ENCODE measurements at places on chromosomes 11 and 22.

GRCh38 chr22:35547987-35548721, 7.5 kb downstream of the RASD2 start:
- DNase-seq = no peak

GRCh38 chr11:9276571-9276970, 11.4 kb upstream of the DENND5A start:
- DNase-seq = no peak

DNA sequence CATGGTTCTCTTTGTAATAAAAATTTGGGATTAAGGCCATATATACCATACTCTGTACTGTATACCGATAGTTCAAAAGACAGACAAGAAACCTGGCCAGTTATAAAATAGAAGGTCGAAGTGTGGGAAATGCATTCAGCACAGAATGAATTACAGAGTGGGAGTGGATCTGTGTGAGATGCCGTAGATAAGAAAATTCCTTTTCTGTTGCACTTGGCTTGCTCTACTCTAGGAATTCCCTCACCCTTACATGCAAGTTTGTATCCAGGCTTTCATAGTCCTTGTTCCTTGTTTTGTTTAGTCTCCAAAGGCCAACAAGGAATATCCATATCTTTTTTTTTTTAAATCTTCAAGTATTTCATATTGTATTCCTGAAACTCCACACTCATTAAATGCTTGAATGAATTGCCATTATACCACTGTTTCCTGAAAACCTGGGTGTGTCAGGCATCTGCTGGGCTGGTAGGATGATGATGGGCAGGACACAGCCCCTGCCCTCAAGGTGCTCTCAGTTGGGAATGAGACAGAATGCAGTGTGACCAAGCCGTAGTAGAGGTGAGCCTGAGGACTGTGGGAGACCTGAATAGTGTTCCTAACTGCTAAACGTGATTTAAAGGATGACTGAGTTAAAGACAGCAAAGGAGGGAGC, 53.5 kb downstream of the TEAD1 start:
- DNase-seq = no peak

DNA sequence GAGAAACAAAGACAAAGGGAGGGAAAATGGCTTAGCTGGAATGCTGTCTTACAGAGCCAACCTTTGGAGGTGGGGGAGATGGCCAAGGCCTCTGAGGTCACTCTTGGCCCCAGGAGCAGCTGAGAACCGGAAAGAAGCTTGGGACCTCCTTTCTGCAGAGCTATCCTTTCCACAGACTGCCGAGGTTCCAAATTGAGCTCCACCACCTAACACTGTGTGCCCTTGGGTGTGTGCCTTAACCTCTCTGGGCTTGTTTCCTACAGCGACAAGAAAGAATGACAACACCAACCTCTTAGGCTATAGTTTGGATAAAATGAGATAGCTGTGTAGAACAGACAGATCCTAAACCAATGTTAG, 23.2 kb downstream of the RTN4RL2 start:
- DNase-seq = no peak

- DNase-seq = no peak
Observed at GRCh38 chr22:23207729-23208393, 27.6 kb downstream of the BCR start.

- DNase-seq = no peak
Observed at GRCh38 chr11:128908391-128909246, 17.5 kb downstream of the KCNJ5 start.

- no peak for DNase-seq
Observed at GRCh38 chr11:488062-488461, 19.0 kb downstream of the RNH1 start.

DNA sequence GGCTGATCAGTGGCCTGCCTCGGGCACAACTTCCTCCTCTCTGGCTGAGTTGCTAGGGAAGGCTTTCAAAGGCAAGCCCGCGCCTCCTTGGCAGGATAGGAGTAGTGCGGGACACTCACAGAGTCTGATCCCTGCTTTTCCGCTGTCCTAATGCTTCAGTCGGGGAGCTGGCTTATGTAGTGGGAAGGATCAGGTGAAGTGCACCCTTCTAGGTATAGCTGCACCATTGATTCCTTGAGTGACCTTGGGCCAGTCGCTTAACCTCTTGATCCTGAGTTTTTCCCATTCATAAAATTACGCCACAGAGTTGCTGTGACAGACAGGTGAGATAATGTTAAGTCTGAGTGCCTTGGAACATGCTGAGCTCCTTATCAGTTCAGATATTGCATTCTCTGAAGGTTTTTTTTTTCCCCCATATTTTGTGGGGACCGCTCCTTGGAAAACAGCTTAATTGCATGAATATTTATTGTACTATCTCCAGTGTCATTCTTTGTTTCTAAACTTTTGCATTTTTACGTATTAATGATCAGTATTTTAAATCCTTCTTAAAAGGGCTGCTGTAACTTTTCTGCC, 961 bp downstream of the IPO7 start:
- no peak for DNase-seq

GRCh38 chr11:1289211-1289935, 20.1 kb downstream of the TOLLIP start:
- DNase-seq = no peak

DNA sequence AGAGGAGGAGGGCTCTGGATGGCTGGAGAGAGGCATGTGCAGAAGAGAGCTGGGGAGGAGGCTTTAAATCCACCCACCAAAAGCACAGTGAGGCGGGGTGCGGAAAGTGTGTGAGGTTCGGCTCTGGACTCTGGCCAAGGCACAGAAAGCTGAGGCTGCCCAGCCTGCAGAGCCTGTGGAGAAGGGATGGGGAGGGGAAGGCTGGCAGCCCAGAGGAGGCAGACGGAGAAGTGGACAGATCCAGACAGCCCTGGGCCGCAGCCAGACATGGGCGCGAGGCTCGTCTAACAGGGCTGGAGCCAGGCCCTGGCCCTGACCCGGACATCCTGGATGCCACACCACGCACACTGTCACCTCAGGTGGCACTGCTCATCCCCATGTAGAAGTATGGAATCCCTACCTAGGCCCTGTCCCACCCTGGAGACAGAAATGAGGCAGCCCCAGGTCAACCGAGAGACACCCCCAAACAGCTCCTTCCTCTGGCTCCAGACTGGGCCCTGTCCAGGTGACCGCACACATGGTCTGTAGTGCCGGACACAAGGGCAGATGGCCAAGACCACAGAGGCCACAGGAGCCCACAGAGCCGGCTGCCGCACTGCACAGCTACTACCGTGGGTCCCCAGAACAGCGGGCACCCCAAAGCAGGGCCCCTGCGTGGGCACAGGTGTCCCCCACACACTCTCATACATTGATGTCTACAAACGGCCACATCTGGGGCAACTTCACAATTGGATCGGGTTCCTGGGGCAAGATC, 16.6 kb upstream of the MOB2 start:
- DNase-seq = no peak

GRCh38 chr11:130243816-130244215, 70.9 kb downstream of the ZBTB44 start:
- DNase-seq = no peak

DNA sequence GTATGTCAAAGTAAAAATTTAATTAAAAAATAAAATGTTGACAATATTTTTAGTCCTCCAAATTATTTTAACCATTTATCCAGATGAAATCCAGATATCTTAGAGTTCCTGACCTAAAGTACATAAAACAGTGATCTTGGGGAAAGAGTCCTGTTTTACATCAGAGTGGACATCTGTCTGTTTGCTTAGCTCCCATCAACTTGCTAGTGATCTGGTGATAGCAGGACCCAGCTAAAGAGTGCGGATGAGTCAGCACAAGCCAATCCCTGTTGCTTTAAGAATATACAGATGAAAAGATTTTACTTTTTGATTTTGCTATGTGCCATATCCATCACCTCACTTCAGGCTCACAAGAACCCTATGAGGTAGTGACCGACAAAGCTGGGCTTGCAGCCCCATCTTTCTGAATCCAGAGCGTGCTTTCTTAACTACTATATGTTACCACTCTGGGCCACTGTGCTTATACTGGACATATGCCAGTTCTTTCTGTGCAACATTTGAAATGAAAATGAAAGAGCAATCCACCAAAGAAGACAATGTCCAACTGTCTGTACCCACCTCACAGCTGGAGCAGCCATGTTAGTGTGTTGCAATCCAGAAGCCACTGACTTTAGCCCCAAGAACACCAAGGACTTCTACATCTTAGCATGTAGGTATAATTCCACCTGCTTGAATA, 167.6 kb upstream of the SESN3 start:
- DNase-seq = no peak

- no peak for DNase-seq
Observed at GRCh38 chr11:134070342-134070845, 1.5 kb downstream of the JAM3 start.

- no peak for DNase-seq
Observed at GRCh38 chr22:17233348-17234043, 14.3 kb upstream of the ADA2 start.

- no peak for DNase-seq
Observed at GRCh38 chr11:130448416-130449309, at the start of gene ADAMTS15. TSS of gene ADAMTS15 (plus strand) at chr11:130448645. CDS start at chr11:130448974, 329 bp downstream.

DNA sequence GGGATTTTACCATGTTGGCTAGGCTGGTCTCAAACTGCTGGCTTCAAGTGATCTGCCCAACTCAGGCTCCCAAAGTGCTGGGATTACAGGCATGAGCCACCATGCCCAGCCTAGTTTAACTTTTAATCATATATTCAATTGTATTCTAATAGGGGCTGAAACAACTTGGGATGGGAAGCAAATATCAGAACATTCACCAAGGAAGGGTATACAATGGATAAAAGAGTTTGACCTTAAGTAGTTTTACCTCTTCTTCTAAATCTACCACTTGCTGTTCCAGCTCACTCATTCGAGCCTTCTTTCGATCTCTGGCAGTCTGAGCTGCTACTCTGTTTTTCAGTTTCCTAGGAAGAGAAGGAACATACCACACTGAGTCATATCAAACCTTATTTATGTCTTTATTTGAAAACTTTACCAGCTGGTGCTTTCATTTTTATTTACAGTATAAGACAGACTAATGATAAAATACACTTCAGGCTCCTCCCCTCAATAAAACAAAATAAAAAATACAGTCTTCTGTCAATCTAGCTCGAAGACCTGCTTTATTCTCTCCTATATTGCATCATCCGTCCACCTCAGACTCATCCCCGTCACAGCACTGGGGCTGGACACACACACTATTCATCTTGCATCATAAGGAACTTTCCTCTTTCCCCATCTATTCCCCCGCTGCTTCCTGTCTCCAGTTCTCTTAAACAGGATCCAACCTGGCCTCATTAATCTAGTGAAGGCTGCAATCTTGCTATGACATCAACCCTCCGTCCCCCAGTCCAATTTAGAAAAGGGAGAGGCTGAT, 1.4 kb downstream of the XBP1 start:
- no peak for DNase-seq

DNA sequence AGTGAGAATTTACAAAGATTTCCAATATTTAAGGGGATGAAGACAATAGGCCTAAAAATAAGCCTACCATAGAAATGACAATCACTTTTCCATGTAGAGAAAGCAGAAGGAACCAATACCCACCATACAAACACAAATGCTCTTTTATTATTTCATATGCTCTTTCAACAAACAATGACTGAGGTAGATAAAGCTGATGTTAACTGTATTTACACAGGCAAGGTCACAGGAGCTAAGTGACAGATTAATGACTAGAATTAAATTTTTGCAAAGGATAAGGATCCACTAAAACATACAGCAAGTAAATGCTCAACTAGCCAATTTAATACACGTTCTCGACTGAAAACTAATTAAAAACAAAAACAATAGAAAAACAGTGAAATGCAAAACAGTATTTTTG, 34.2 kb downstream of the PICALM start:
- DNase-seq = no peak

DNA sequence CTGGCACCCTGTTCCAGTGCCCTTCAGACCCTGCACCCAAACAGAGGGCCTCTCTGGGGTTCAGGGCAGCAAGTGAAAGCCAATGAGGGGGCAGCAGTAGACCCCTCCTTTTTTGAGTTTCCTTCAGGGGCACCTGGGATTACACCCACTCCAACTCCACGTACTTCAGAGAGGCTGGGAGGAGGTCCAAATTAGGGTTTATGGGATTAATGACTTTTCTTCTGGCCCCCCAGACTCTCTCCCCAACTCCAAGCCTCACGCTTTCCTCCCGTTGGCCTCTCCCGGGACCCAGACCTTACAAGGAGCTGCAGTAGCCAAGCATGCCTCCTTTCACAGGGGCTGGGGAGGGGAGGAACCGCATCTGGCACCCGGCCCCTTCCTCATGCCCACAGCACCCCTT, 101.7 kb downstream of the NECTIN1 start:
- DNase-seq = no peak

DNA sequence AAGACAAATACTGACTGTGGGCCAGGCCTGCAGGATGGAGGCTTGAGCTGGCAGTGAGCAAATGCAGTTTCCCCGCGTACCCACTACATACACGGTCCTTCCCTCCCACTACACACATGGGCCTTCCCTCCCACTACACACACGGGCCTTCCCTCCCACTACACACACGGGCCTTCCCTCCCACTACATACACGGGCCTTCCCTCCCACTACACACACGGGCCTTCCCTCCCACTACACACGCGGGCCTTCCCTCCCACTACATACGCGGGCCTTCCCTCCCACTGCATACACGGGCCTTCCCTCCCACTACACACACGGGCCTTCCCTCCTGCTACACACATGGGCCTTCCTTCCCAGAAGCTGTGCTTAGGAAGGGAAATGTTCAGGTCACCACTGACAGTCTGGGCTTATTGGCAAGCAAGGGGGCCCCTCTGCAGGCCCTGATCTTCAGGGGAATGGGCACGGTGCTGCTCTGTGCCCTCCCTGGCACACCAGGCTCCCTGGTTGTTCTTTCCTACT, 10.8 kb downstream of the DNAL4 start:
- DNase-seq = no peak

- DNase-seq = no peak
Observed at GRCh38 chr11:2518111-2518982, 73.5 kb downstream of the KCNQ1 start.

DNA sequence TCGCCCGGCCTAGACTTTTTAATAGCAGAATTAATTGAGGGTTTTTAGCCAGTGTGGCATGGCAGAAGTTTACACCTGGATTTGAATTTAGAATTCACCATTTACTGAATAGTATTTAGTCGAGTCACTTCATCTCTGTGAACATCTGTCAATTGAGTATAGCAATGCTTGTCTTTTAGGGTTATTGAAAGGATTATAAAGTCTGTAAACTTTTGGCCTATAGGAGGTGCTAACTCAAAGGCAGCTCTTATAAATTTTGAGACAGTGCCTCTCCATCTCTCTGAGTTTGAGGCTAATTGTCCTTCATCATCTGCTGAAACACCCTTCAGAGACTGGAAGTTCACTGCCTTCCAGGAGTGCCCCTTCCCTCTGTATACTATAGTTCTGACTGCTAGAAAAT, 205.0 kb downstream of the NELL1 start:
- no peak for DNase-seq

DNA sequence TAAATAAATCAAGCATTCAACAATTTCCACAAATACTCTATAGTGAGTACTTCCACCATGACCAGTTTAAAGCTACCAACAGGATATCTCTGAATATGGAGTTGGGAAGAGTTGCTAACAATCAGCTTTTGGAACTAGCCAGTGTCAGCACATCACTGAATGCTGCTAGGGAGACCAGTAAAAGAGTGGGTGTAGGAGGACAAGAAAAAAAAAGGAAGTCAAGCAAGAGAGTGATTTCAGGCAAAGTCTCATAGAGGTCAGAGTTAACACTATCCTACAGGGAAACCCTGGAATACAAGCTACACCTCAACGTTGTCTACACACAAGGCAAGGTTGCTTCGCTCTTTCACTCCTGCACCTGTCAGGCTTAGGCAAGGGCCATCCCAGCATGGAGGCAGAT, 24.2 kb downstream of the EIF3F start:
- no peak for DNase-seq

Measured in activated CD4-positive, CD25-positive, alpha-beta regulatory T cell treated with anti-CD3 and anti-CD28 coated beads, Interleukin-2, amount 50 U/mL, for 16 hours (primary cell).